ENCODE measurements at places on chromosomes 11 and 22. TPM values are rescaled to one million over a fixed set of nuclear protein-coding genes. Genes with fewer than 3 reads are reported as not detected.

CBX7 gene
- 6.9 TPM for total RNA-seq

RAB39A gene
- not detected for total RNA-seq

CHRDL2 gene
- total RNA-seq: not detected

P2RY6 gene
- 0.20 TPM for total RNA-seq

LRRC55 gene
- total RNA-seq: not detected

SLC22A6 gene
- not detected for total RNA-seq

GP1BB gene
- 63.4 TPM for total RNA-seq

USP47 gene
- total RNA-seq: 54.8 TPM

CRYBB2 gene
- not detected for total RNA-seq

THRSP gene
- not detected for total RNA-seq

B4GALNT4 gene
- 37.0 TPM for total RNA-seq

CARD18 gene
- not detected for total RNA-seq

GRCh38 chr22:16936625-16937024 is 71.4 kb downstream of the GAB4 start:
- H3K27ac ChIP-seq: no peak overlapping the region
- H3K4me3 ChIP-seq: no peak overlapping the region
- no peaks in the 10 kb centered on the region for H3K27me3 ChIP-seq
- DNase-seq: no peak
- H3K4me1 ChIP-seq: no peaks in the 10 kb centered on the region
- H3K36me3 ChIP-seq: no peaks in the 10 kb centered on the region

DNA sequence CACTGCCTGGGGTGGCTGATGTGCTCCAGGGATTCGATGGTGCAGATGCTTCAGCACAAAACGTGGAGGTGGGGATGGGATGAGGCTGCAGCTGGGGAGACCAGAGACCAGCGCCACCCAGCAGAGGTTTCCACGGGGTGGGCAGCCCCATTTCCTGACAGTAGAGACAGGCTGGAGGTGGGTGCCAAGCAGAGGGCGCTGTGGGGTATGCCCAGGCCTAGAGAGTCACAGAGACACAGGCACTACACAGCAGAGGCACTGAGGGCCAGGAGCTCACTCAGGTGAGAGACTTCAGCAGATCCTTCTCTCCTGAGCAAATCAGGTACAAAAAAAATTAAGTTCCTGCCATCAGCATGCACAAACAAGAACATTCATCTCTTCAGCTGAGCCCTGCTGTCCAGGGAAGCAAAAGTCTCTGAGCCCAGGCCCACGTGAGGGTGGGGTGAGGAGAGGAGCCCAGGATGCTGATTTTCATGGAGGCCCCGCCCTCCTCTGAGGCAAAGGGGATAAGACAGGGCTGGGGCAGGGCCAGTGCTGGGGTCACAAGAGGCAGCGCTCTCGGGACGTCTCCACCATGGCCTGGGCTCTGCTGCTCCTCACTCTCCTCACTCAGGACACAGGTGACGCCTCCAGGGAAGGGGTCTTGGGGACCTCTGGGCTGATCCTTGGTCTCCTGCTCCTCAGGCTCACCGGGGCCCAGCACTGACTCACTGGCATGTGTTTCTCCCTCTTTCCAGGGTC is 53.1 kb downstream of the GGTLC2 start:
- peaks cover 6% of the 10 kb centered on the region for H3K4me1 ChIP-seq
- no peaks in the 10 kb centered on the region for H3K36me3 ChIP-seq
- DNase-seq: no peak
- H3K4me3 ChIP-seq: no peak overlapping the region
- H3K27ac ChIP-seq: no peak overlapping the region

DNA sequence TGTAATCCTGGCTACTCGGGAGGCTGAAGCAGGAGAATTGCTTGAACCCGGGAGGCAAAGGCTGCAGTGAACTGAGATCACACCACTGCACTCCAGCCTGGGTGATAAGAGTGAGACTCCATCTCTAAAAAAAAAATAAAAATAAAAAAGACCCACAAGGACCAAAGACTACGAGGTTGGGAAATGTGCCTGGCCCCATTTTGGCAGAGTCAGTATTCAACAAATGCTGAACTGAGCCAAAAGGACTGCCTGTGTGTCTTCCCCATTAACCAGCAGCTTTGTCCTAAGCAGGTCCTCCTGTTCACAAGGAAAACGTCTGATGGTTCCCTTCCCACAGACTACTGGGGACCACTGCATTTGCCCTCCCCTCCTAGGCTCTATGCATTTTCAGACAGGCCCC is 27.6 kb downstream of the ADORA2A start:
- no peak for DNase-seq
- H3K27ac ChIP-seq: no peak overlapping the region
- H3K4me1 ChIP-seq: peaks cover 8% of the 10 kb centered on the region
- no peak overlapping the region for H3K4me3 ChIP-seq
- no peaks in the 10 kb centered on the region for H3K36me3 ChIP-seq
- no peaks in the 10 kb centered on the region for H3K27me3 ChIP-seq

DNA sequence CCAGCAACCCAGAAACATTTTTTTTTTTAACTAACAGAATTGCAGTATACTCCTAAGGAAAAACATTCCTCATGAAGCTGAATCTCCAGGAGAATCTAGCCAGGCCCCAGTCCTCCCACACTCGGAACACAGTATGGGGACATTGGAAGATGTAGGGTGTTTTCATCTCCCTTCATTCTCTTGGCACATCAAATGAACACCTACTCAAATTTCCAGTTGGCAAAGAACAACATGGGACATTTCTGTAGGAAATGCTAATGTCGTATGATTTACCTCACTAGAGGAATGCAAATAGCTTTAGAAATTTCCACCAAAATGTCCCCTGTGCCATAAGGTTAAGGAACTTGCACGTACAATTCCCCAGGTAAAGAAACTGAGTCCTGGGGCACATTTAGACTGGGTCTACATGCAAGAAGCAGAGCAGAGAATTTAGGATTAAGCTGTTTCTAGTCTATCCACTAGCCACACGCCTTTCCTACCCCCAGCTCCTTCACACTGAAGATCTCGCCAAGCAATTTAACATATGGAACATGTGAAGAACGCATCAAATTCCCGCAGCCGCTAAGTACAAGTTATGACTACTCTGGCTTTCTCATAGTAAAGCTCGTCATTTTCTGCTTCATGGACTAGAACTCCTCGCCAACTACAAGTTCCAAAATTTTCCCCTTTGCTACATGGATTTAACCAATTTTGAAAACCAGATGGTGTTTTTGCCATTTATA is 2.9 kb upstream of the CADM1 start:
- H3K4me1 ChIP-seq: peaks cover 13% of the 10 kb centered on the region
- no peaks in the 10 kb centered on the region for H3K36me3 ChIP-seq
- no peak overlapping the region for H3K4me3 ChIP-seq

DNA sequence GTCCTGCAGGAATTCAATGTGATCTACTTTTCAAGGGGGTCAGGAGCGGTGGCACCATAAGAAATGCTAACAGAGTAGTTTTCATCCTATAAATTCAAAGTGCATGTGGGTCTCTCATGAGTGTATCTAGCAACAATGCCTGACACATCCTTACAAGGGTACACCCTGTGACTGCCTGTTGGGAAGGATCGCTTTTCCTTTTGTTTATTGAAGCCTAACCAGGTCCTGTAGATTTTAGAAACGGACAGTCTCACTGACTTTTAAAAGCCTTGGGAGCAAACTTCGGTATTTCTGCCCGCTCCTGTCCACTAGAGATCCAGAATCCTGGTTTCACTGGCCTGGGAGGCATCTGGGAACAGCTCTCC is 102.4 kb downstream of the MICAL2 start:
- H3K27me3 ChIP-seq: no peaks in the 10 kb centered on the region
- H3K4me1 ChIP-seq: peaks cover 69% of the 10 kb centered on the region
- H3K27ac ChIP-seq: peak overlapping the region; percentile 18
- no peak for DNase-seq
- H3K4me3 ChIP-seq: no peak overlapping the region

DNA sequence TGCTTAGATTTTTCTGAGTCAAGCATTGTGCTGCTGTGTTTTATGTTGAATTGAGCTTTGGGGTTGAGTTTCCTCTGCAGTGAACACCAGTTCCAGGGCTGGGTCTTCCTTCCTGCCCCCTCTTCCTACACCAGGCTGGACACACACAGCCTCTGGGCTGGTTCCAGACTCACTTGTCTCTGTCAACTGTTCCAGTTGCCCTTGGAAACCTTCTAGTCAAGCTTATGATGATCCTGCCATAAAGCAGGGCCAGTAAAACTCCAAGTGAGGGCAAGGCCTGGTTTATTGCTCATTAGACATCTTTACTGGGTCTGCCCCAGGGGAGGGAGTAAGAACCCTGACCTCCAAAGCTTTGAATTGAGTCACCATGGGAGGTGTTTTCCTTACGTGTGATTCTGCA is 61.1 kb downstream of the KIAA1671 start:
- H3K4me1 ChIP-seq: peaks cover 20% of the 10 kb centered on the region
- DNase-seq: no peak
- H3K4me3 ChIP-seq: no peak overlapping the region
- H3K27me3 ChIP-seq: no peaks in the 10 kb centered on the region
- H3K36me3 ChIP-seq: peaks cover 3% of the 10 kb centered on the region

DNA sequence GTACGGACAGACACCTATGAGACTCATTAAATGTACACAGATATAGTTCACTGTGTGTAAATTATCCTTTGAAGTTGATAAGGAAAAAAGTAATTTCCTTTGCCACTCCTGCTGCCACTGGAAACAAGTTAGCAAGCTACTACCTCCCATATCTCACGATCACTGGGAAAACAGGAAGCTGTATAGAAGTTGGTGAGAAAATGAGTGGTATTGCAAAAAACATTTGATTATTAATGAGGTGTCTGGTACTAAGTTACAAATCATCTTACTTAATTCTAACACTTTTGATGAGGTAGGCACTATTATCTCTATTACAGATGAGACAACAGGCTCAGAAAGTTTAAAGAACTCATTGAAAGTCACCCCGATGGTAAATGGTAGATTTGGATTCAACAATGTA is 68.5 kb downstream of the GAB2 start:
- H3K4me3 ChIP-seq: no peak overlapping the region
- no peaks in the 10 kb centered on the region for H3K27me3 ChIP-seq
- no peak for DNase-seq
- H3K27ac ChIP-seq: peak overlapping the region; percentile 91
- H3K36me3 ChIP-seq: no peaks in the 10 kb centered on the region
- peaks cover 44% of the 10 kb centered on the region for H3K4me1 ChIP-seq

- H3K4me1 ChIP-seq: no peaks in the 10 kb centered on the region
- no peaks in the 10 kb centered on the region for H3K27me3 ChIP-seq
- no peak overlapping the region for H3K27ac ChIP-seq
- H3K4me3 ChIP-seq: no peak overlapping the region
- no peak for DNase-seq
These were observed 6.2 kb downstream of the ROBO4 start for GRCh38 chr11:124891373-124891861.

- no peaks in the 10 kb centered on the region for H3K36me3 ChIP-seq
- H3K27ac ChIP-seq: no peak overlapping the region
- no peak overlapping the region for H3K4me3 ChIP-seq
- H3K27me3 ChIP-seq: no peaks in the 10 kb centered on the region
These were observed 12.0 kb downstream of the P2RY6 start for GRCh38 chr11:73284106-73284505.

DNA sequence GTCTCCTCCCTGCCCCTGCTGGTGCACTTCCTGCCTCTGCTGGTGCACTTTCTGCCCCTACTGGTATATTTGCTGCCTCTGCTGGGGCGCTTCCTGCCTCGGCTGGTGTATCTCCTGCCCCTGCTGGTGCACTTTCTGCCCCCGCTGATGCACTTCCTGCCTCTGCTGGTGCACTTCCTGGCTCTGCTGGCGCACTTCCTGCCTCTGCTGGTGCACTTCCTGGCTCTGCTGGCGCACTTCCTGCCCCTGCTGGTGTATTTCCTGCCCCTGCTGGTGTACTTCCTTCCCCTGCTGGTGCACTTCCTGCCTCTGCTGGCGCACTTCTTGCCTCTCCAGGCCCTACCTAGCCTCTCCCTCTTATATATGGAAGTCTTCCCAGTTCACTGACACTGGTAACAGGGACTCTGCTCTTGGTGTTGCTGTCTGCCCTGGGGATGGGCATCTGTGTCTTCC is 10.1 kb downstream of the MTFP1 start:
- DNase-seq: peak; percentile 55
- H3K36me3 ChIP-seq: no peaks in the 10 kb centered on the region

- no peaks in the 10 kb centered on the region for H3K27me3 ChIP-seq
- no peak overlapping the region for H3K27ac ChIP-seq
- H3K4me3 ChIP-seq: no peak overlapping the region
- H3K4me1 ChIP-seq: peaks cover 54% of the 10 kb centered on the region
- no peak for DNase-seq
These were observed 185.6 kb upstream of the MTMR2 start for GRCh38 chr11:96109331-96110030.

DNA sequence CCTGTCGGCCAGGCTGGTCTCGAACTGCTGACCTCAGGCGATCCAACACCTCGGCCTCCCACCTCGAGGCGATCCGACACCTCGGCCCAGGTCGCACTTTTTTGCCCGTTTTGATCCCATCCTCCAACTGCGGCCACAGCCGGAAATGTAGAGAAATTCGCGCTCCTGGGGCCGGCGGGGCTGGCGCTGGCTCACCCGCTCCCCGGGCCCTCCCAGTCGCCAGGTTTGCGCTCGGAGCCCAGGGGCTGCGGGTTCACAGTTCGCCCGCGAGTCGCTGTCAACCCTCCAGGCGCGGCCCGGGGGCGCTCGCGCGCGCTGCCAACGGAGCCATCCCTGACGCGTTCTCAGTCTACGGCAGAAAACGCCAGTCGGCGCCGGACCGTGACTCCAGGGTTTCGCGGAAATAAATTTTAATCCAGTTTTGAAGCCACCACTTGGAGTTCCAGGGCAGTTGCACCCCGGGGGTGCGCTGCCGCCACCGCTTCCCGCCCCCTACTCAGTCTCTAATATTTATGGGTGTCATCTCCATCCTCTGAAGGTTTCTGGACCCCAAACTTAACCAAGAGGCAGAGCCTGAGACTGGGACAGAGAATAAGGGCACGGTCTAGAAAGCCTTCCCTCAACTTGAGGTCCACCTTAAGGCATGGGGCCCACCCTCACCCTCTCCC is 1.5 kb upstream of the KLHDC7B start:
- H3K27me3 ChIP-seq: no peaks in the 10 kb centered on the region
- H3K36me3 ChIP-seq: no peaks in the 10 kb centered on the region
- H3K27ac ChIP-seq: peak overlapping the region; percentile 77
- DNase-seq: no peak
- H3K4me1 ChIP-seq: peaks cover 15% of the 10 kb centered on the region
- peak overlapping the region; percentile 57 for H3K4me3 ChIP-seq

DNA sequence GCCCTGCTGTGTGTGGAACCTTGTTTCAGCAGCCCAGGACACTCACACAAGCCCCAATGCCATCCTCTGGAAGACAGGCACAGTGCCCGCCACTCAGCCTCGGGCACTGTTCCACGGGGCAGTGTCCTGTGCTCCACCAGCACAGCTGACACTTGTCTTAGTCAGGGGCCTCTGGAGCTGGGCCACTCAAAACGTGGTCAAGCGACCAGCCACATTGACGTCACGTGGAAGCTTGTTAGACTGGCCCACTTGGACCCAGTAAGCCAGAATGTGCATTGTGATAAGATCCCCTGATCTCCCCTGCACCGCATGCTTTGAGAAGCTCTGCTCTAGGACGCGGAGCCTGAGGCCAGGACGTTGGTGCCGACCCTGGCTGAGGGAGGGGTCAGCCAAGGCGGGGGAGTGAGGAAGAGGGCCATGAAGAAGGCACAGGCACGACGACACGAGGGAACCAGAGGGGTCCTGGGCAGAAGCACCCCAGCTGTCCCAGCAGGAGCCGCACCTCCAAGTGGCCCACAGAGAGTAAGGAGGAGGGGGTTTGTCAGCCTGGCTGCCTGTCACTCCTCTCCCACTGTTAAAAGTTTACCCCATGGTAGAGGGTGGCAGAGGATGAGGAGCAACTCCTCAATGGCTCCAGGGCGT is 64.6 kb downstream of the LINC01488 start:
- H3K4me3 ChIP-seq: no peak overlapping the region
- no peaks in the 10 kb centered on the region for H3K27me3 ChIP-seq
- H3K36me3 ChIP-seq: peaks cover 13% of the 10 kb centered on the region
- H3K27ac ChIP-seq: no peak overlapping the region

GRCh38 chr11:14552089-14552488 is 31.9 kb upstream of the PSMA1 start:
- H3K36me3 ChIP-seq: no peaks in the 10 kb centered on the region
- no peak overlapping the region for H3K4me3 ChIP-seq
- peaks cover 8% of the 10 kb centered on the region for H3K27me3 ChIP-seq
- H3K27ac ChIP-seq: no peak overlapping the region
- no peak for DNase-seq

All from chondrocyte (in vitro differentiated cells).